KBM-7 (cell line): ENCODE measurements at places on chromosomes 3 and 15.

DNA sequence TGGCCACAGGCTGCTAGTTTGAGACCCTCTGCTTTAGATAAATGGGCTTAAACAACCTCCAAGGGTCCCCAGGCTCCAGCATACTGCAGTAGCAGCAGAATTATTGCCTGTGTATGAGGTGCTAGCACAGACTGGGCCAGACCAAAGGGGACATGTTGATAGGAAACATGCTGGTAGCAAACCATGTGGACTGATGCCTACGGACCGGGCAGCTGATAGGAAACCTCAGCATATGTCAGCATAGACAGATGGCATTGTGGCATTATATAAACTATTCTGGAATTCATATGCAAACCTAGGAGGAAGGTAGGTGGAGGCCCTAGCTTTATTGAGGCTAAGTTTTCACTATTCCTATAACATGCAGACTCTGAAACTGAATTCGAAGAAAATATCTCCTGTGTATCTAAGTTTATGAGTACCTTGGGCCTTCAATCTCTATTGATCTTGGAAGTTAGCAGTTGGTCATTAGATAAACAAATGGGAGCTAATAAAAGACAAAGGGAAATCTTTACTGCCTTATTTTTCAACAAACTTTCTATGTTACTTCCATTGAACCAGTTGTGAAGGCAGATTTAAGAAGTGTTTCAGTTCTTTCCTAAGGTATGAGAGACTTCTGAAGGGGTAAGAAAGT lies 1.7 kb upstream of the HGD start:
- no peak for DNase-seq

DNA sequence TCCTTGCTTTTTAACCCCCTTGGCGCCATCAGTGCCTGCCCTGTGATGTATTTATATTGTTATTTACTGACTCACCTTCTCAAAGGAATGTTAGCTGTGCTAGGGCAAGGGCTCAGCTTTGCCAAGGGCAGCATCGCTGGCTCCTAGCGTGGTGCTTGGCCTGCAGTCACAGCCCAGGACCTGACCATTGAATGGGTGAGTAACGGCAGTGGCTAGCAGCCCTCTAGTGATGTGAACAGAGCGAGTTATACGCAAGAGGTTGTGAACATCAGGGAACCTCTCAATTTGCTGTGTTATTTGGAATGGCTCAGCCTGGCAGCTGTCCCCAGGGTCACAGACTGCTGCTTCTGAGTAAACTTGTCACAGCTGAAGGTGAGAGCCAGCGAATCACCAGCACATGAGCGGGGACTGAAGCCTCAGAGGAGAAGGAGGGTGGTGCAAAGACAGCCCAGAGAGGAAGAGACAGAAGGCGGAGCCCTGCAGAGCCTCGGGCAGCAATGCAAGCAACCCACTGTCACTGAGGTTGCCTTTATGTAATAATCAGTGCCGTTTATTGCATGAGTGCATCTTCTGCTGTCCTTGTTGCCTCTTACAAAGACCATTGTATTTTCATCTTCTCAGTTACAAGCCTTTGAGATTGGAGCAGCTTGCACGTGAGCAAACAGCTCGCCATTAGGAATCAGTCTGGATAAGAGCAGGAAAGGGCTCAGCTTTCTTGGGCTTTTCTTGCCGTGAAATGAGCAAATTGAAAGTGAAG lies 158.3 kb downstream of the SLCO3A1 start:
- no peak for DNase-seq

GRCh38 chr15:92968926-92969651 lies 69.0 kb downstream of the CHD2 start:
- DNase-seq = peak; percentile 14

DNA sequence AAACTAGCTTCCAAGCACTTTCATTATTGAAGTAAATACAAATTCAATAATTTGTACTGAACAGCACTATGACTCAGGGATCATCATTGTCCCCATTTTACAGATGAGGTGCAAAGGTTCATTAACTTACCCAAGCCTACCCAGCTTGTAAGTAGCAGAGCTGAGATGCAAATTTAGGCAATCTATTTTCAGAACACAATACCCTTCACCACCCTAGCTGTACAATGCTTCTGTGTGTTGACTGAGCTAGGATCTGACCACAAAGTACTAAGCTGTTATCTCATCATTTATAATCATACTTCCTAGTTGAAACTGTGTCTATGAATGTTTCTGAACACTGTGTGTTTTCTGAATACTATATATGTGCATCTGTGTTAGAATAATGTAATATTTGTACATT lies 3.2 kb upstream of the ILDR1 start:
- DNase-seq = no peak

DNA sequence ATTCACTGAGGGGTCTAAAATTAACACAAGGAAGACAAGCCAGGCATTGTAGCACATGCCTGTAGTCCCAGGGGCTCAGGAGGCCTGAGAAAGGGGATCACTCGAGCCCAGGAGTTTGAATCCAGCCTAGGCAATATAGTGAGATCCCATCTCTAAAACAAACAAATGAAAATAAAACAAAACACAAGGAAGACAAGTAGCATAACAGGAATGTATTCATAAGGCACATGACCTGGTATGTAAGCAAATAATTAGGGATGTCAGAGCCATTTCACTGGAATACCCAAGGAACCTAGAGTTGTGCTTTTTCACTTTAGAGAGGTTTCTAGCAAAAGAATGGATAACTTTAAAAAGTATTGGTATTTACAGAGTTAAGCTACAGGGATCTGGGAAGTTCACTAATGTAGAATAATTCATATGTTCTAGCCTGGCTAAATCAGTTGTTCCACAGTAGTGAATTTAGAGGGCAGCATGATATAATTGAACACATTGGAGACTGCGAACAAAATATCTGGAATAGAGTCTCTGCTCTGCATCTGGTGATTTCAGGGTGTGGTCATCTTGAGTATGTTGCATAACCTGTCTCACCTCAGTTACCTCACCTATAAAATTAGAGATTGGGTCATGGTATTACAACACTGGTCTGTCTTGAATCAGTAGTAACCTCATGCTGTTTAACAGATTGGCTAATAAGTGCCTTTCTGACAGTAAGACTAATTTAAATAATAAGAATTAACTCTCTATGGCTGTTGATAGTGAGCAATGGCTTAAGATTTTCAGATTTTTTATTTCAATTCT lies 9.3 kb downstream of the GRAMD1C start:
- DNase-seq = no peak

DNA sequence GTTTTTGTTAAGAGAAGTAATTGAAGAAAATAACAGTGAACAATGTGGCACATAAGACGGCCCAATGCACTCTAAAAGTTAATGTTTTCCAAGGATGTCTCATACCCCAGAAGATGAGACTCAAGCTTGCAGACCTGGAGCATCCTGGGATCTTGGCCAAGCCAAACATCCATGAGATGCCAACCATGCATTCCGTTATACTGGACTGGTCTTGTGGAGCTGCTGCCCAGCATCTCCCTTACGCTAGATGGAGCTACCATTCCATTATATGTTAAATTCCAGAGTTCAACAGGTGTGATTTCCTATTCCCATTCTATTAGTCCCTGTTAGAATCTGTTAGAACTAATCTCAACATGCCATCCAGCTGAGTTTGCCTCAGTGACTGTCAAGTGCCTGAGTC lies 181.8 kb downstream of the PDCD6IP start:
- DNase-seq = peak; percentile 12

DNA sequence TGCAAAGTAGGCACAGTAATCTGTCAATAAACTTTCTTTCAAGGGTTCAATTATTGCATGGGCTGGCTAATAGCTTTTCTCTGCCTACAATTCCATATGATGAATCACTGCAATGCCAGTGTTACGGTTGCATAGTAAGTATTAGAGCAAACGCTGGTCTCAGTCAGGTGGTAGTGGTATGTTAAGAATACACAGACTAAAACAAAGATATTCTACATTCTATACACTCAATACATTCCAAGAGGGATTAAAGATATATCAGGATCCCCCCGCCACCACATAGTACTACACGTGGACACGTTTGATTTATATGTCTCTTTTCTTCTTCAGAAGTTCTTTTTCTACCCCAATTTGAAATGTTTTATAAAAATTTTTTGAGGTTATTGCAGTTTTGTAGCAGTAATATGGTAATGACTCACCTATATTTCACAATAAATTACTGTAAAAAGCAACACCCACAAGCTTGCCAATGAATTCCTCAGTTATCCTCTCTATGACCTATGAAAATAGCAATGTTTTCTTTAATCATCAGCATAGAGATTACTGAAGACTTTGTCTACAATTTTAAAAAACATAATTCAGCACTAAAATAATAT lies 68.2 kb downstream of the CD200R1L start:
- DNase-seq = no peak

GRCh38 chr15:57060799-57061198 lies 142.4 kb downstream of the TCF12 start:
- no peak for DNase-seq
